CD8-positive, alpha-beta memory T cell (primary cell): ENCODE measurements at places on chromosomes 7 and 10.

- no peak for DNase-seq
Measured at GRCh38 chr10:130812381-130813148, 499.0 kb downstream of the TCERG1L start.

GRCh38 chr10:88245974-88246511 is 337.1 kb downstream of the RNLS start:
- DNase-seq: no peak

- DNase-seq: no peak
Measured at GRCh38 chr10:79327090-79327457, 20.2 kb upstream of the PPIF start.

- no peak for DNase-seq
Measured at GRCh38 chr7:90982228-90982627, 282.0 kb upstream of the FZD1 start.

GRCh38 chr10:78301891-78302738 is 268.5 kb downstream of the RPS24 start:
- no peak for DNase-seq

- DNase-seq: no peak
Measured at GRCh38 chr10:80272793-80273522, 16.5 kb downstream of the MAT1A start.
